T-helper 9 cell (primary cell): ENCODE measurements at places on chromosomes 2 and 18.

- DNase-seq, result no peak
Measured at GRCh38 chr18:7684966-7685365, 117.8 kb downstream of the PTPRM start.

DNA sequence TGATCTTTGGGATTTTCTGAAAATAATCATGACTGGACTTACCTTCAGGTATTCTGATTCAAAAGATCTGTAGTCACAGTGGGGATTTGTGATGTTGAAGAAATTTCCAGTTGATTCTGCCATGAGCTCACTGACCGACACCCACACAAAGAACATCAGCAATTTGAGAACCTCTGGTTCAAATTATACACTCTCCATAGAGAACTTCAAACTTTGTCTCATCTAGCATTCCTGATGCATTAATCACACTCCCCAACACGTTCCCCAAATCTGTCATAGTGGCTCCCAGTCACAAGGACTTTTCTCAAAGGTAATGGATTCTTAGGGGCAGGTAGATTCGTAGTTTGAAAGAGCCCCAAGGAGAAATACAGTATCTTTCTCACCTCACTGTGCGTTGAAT, 584.3 kb downstream of the FBXO15 start:
- no peak for DNase-seq

DNA sequence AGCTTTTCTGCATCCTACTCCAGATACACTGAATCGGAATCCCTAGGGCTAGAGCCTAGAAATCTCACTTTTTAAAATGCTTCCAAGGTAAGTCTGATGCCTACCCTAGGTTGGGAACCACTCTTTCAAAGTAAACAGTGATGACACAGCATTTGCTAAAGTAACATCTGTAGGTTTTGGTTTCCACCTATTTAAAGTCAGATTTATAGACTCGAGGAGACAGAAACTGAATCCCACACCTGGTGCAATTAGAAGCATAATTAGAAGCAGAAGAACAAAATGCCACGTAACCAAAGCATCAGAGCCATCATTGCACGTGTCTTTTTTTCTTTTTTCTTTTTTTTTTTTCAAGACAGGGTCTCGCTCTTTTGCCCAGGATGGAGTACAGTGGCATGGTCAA, 40.9 kb downstream of the PDK1 start:
- no peak for DNase-seq

GRCh38 chr2:69628325-69629021, 15.1 kb downstream of the AAK1 start:
- DNase-seq, result no peak
